Stimulated activated CD8-positive, alpha-beta memory T cell treated with anti-CD3 and anti-CD28 coated beads, Interleukin-7, amount 100 ng/mL, for 1 hour (primary cell): ENCODE measurements at places on chromosomes 2 and 18.
A peak's percentile ranks its signal among the peaks of the same experiment; 100 is the strongest.

- no peak for DNase-seq
Measured at GRCh38 chr2:132701810-132702209, 31.8 kb upstream of the LYPD1 start.

GRCh38 chr2:216343221-216343980 lies 28.9 kb downstream of the MARCHF4 start:
- no peak for DNase-seq

- no peak for DNase-seq
Measured at GRCh38 chr2:98875746-98876145, 60.3 kb downstream of the CRACDL start.

GRCh38 chr18:61502472-61502871 lies 169.2 kb downstream of the CDH20 start:
- DNase-seq: no peak

- DNase-seq: no peak
Measured at GRCh38 chr2:63764630-63765029, 77.1 kb upstream of the UGP2 start.

DNA sequence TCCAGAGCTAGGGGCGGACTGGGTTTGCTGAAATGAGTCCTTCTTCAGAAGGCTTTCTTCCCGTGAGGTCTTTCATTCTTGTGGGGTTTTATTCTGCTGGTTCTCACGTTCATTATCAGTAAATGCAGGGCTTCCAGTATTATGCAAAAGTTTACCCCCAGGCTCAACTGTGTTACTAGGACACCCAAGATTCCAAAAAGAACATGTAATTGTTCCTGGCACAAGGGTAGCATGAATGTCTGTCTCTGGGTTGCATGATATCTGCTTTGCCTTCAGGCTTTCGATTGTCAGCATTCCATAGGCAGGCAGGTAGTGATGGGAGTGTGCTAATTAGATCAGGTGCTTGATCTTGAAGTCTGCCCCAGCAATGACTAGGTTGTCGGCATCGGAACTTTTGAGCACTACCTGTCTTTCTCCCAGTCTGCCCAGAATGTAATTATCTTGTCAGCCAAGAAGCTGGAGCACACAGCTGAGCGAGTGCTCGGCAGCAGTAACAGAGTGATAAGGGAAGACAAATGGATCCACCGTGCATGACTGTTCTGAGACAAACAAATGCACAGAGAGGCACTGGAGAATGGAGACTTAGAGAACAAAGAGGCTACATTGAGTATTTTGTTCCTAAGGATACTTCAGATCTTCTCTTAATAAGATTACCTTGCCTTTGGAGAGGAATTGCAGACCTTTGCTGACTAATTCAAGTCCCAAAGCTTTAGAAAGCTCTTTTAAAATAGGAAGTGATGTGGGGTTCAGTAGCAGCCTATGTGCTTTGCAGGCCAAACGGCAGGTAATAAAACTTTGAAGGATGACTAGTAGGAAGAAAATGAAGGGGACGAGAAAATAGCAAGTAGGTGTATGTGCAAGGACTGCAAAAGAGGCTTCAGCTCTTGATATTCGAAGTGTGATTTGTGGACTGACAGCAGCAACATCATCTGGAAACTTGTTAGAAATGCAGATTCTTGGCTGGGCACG lies 41.9 kb downstream of the ITGB6 start:
- DNase-seq: no peak

DNA sequence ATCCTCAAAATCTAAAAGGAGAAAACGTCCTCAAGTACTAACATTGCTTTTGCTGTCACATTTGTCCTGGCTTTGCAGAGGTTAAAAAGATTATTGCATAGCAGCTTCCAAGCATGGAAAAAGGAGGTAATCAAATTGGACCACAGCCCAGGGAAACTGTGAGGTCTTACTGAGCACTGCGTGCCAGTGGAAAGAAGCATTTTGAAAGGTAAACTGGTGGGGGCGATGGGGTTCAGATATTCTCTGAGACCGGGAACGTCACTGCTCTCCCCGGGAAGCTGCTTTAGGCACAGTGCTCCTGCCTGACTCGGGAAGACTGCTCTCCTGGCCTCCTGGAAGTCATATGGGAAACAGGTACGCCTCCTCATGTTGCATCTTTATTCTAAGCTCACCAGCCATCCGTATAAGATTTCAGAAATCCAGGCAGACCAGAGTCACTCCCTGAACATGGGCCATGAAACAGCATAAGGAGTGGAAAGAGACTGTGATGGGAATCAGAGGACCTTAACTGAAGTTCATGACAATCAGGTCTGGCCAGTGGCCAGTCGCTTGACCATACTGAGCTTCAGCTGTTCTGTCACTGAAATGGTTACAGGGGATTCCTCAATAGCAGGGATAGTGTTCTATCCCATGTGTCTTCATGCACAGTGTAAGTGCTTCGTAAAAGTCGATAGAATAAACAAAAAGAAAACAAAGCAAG lies 284.1 kb downstream of the TRIB2 start:
- no peak for DNase-seq

- DNase-seq: no peak
Measured at GRCh38 chr2:60490848-60491247, 62.6 kb downstream of the BCL11A start.

GRCh38 chr2:207038299-207038698 lies 99.0 kb downstream of the CPO start:
- DNase-seq: no peak

GRCh38 chr2:135257383-135258090 lies 205.4 kb downstream of the RAB3GAP1 start:
- DNase-seq: no peak

GRCh38 chr2:192414794-192415193 lies 220.1 kb upstream of the TMEFF2 start:
- DNase-seq: no peak

DNA sequence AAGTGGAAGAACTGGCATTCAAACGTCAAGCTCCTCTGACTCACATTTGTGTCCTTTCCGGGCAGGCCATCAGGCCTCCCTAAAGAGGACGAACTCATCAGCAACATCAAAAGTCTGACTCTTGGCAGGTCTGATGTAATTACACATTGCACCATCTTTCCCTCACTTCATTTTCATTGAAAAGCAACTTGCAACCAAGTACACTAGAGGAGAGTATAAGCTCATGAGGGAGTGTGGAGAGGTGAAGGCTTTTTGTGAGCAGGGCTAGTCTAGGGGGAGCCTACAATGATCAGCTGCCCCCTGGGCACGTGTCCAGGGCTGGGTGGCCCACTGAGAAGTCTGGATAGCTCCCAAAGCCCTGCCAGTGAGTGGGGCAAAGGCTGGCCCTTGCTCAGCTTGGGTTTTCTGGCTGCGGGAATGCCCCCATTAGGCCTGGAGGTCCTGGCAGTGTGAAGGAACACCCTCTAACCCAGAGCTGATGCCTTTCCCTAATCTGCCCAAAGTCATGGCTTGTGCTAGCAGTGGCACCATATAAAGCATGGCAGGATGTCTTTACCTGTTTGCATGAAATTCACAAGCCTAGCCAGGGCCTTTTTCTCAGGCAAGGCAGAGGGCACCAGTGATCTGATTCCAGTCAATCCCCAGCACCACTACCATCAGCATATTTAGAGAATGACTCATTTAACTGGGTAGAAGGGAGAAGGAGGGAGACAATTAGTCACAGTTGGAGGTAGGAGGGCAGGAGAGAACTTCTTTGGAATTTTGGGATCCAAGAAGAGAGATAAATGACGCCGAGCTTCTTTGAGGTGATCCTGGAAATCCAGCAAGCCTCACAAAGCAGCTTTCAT lies 8.5 kb upstream of the DAW1 start:
- no peak for DNase-seq

DNA sequence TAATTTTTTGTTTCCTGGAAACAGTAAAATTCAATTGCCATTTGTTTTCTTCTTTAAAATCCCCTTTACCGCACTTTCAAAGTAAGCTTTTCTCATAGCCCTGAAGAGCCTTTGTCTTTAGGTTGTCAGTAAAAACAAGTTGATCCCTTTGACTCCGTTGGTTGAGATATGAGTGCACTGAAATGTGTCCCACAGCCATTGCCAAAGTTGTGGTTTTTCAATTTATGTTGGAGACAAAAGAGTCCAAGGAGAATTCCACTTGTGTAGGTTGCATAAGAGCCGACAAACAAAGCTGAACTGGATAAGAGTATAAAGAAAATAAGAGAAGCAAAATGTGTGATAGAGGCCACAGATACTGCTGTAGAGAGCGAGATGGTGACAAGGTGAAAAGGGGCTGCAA lies 26.1 kb upstream of the HNMT start:
- DNase-seq: no peak

GRCh38 chr2:124915567-124915966 lies 890.5 kb downstream of the CNTNAP5 start:
- DNase-seq: no peak

DNA sequence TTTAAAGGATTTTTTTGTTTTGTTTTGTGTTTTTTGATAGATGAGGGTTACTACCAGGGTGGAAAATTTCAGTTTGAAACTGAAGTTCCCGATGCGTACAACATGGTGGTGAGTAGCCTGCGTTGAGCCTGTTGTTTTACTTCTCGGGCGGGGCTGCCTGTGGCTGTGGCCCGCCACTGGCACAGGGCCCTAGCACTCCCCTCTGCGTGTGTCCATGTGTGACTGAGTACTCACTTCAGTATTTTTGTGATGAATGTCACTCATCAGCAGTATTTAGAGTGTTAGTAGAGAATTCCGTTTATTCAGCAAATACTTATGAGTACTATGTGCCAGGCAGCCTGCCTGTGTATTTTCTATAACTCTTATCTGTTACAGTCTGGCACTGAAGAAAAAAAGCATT lies 44.3 kb upstream of the SCLY start:
- no peak for DNase-seq

GRCh38 chr2:100178864-100179263 lies 36.5 kb upstream of the AFF3 start:
- no peak for DNase-seq

- no peak for DNase-seq
Measured at GRCh38 chr2:74812787-74813590, 20.9 kb upstream of the HK2 start.

GRCh38 chr2:190804182-190804795 lies 76.3 kb upstream of the GLS start:
- no peak for DNase-seq

DNA sequence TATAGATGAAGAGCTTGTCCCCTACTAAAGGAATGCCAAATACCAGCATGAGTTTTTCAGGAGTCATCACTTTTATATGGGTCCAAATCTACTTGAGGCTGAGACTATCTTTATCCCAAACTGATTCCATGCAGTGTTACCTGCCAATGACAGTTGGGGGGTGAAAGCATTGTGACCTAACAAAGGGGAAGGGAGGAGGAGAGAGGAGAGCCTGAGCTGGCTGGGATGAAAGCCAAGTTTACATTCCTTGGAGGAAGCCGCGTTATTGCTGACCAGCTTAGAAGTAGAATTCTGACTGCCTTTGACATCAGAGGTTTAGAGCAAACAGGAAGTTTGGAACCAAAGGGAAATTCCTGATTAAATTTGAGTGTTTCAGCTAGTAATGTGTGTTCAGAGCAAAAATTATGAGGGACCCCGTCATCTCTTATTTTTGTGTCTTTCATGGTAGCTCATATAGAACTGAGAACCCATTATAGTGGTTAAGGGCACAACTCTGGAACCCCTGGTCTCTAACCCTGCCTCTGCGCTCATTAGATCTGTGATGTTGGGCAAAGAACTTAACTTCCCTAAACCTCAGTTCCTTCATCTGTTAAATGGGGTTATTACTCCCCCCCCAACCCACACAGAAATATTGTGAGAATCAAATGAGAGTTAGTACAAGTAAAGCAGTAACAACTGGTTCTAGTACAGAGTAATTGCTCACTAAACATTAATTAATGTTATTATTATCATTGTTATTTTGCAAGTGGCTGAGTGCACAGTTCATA lies 199.3 kb upstream of the EPAS1 start:
- no peak for DNase-seq

DNA sequence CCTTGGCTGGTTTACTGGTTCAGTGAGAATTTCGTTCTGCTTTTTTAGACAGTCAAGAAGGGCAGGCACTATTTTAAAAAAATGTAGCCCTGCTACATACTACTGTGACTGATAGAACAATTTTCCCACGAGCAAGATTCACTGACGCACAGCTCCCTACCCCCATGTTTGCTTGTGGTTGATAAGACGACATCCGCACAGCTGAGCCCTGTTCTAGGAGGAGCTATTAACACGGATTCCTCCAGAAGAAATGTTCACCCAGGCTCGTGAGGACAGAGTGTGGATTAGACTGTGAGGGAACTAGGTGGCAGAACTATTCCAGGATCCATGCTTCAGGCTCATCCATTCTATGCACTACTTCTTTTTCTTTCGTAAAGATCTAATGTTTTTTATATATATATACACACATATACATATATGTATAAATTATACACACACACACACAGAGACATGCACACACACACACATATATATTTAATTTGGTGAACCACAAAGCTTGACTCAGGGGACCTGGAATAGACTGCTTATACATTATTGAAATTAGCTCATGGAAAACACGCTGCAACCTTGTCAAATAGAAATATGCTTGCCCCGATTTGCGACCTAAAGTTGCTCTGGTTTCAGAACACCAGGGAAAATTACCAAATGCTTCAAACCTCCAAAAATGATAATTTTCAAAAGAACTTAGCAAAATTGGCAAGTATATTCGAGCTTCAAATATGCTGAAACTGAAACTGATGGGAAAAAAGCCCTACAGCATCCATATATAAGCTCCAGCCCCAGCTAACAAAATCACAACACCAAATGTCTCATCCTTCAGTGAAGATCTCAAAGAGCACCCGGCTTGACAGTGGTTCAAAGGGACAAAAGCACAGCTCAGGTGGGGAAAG lies 370.4 kb downstream of the SOCS6 start:
- peak; percentile 14 for DNase-seq

DNA sequence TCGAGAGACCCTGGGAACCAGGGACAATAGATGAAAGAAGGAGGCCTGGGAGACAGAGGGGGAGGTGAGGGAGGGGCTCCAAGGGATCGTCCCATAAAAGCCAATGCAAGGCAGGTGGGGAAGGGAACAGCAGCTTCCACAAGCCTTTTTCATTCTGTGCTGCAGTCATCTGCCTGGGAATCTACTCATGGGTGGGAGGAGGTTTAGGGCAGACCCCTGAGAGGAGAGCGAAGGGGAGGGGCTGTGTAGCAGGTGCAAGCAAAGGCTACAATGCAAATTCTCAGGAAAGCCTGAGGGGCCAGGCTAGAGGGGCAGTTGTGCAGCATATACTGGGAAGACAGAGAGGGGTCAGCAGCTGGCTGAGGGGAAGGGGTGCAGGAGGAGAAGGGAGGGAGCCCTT lies 135.4 kb downstream of the SETBP1 start:
- DNase-seq: no peak

DNA sequence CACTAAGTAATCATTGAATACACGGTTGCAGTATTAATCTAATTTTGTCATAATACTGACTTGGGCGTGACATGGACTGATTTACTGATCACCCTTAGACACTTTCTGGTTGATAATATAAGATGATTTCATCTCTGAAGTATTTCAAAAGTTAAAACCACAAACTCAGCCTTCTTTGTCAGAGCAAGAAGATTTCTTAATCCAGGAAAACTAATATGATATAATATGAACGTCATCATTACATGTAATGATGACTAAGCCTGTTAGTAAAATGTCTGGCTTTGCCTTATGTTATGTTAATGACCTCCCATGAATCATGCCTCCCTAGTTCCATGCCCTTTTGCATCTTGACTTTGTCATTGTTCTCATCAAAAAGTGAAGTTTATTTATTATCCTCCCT lies 1325.0 kb upstream of the CDH2 start:
- DNase-seq: no peak

GRCh38 chr18:63579616-63580015 lies 7.5 kb upstream of the SERPINB13 start:
- DNase-seq: no peak
